ENCODE measurements at places on chromosomes 5 and 9. TPM values are rescaled to one million over a fixed set of nuclear protein-coding genes. Genes with fewer than 3 reads are reported as not detected.

USP20 gene
- 69.5 TPM for polyA plus RNA-seq

BNIP1 gene
- 26.9 TPM for polyA plus RNA-seq

PCDHB2 gene
- 0.24 TPM for polyA plus RNA-seq

FGF10 gene
- 1.0 TPM for polyA plus RNA-seq

MUSK gene
- polyA plus RNA-seq, result 0.08 TPM

FLT4 gene
- 3.3 TPM for polyA plus RNA-seq

GARIN3 gene
- not detected for polyA plus RNA-seq

NR6A1 gene
- polyA plus RNA-seq, result 1.1 TPM

NEURL1B gene
- 17.9 TPM for polyA plus RNA-seq

CAVIN4 gene
- polyA plus RNA-seq, result 0.07 TPM

RPS14 gene
- polyA plus RNA-seq, result 1,067 TPM

CDH12 gene
- 0.80 TPM for polyA plus RNA-seq

TMEM232 gene
- polyA plus RNA-seq, result 3.2 TPM

C5 gene
- polyA plus RNA-seq, result 2.3 TPM

PCDHGA8 gene
- 0.15 TPM for polyA plus RNA-seq

NEUROG1 gene
- polyA plus RNA-seq, result not detected

Measured in adrenal gland (tissue), 19 donors.